ENCODE measurements at places on chromosomes 16 and 17.

DNA sequence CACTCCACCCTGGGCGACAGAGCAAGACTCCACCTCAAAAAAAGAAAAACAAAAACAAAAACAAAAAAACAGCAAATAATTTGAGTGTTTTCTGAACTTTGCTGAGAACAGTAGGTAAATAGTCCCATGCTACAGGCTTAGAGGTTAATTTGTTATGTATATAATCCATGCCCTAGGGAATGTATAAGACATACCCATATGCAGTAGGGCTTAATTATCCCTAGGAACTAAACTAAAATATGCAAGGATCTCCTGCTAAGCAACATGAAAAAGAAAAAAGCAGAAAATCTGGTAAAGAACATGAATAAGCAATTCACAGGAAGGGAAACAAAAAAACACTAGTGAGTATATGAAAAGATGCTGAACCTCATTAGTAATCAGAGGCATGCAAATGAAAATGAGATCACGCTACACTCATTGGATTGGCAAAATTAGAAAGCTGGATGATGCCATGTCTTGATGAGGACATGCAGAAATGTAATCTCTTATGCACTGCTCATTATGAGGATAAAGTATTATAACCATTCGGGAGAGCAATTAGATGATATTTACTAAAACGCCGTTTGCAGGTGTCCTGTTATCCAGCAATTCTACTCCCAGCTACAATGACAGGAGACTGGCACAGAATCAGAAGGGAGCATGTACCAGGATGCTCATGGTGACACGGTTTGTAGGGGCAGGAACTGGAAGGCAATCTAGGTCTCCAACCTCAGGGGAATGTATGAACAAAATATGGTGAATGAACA is 5.6 kb downstream of the KCTD13 start:
- no peak for DNase-seq

DNA sequence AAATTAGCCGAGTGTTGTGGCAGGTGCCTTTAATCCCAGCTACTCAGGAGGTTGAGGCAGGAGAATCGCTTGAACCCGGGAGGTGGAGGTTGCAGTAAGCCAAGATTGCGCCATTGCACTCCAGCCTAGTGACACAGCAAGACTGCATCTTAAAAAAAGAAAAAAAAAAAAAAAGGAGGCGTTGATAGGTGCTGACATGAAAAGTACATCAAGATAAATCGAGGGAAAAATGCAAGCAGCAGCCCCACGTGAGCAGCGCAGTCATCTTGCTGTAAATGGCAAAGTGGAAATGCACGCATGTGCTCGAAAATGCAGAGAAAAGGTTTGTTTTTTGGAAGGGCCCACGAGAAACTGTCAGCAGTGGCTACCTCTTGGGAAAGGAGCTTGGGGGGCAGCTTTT is 20.9 kb downstream of the MXRA7 start:
- no peak for DNase-seq

DNA sequence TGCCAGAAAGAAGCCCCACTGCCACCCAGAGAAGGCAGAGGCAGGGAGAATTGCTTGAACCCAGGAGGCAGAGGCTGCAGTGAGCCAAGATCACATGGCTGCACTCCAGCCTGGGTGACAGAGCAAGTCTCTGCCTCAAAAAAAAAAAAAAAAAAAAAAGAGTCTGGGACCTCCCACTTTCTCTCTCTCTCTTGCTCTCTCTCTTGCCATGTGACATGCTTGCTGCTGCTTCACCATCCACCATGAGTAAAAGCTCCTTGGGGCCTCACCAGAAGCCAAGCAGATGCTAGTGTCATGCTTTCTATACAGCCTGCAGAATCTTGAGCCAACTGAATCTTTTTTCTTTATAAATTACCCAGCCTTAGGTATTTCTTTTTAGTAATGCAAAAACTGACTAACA is 21.5 kb upstream of the SRSF1 start:
- no peak for DNase-seq

GRCh38 chr16:67350324-67350723 is 23.7 kb downstream of the LRRC36 start:
- no peak for DNase-seq

GRCh38 chr17:67414130-67414529 is 37.0 kb downstream of the PITPNC1 start:
- DNase-seq, result no peak

DNA sequence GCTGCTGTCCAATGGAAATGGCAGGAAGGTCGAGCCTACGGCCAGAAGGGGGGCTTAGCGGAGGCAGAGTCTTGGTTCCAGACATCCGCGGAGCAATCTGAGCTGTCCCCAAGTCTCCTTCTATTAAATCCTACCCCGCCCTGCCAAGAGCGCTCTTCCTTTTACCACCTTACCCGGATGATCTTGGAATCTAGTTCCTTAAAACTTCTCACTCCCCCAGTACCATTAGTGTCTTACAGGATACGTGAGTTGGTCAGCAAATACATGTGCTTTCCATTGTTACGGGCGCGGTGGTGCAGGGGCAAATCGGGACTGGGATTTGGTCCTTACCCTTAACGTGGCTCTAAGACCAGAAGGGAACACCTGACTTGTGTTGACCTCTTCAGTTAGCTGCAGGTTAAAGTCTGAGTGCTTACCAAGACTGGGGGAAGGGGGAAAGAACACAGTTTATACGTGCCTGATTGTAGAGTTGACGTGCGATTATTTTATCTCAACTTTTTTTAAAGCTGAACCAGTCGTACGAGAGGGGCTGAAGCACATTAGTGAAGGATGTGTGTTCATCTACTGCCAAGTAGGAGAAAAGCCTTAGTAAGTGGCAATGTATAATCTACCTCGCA is 495 bp downstream of the TXNDC17 start:
- DNase-seq, result no peak

- peak; percentile 58 for DNase-seq
These were observed 25.2 kb downstream of the BCO1 start for GRCh38 chr16:81263470-81264220.

GRCh38 chr17:27340575-27340974 is 46.7 kb downstream of the WSB1 start:
- DNase-seq, result no peak

DNA sequence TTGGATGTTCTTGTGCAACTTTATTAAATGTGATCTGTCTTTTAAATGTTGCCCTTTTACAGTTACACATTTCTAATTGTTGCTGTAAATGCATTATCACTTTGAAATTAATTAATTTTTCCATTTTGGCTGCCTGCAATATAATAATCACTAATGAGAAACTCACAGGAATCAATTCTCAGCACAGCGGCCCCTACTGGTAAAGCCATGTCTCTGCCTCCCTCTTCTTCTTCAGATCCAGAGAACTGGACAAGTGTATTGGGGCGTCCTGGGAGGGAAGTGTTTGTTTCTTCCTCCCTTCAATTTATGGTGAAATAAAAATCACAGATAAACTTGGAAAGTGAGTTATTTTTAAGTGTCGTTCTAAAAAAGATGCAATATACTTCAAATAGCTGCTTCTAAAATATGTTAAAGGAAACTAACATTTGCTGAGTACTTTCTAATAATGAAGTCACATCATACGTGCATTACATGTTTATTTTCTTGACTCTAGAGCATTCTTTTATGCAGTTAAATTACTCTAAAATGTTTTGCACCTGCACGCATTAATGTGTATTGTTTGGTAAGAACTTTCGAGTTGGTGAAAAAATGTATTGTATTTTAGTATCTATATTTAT is 338.0 kb downstream of the WWOX start:
- no peak for DNase-seq

Measured in right renal cortex interstitium (tissue), 3 donors.